Hepatocyte (in vitro differentiated cells): ENCODE measurements at places on chromosomes 2 and 18. TPM values are rescaled to one million over a fixed set of nuclear protein-coding genes. Genes with fewer than 3 reads are reported as not detected.

Gene RAB27B
- total RNA-seq = 11.9 and 13.1 TPM in 2 replicates

Gene EFHD1
- 3.0 and 4.2 TPM in 2 replicates for total RNA-seq

Gene SKOR2
- not detected in 2 replicates for total RNA-seq

Gene SULT1C4
- 14.0 and 17.8 TPM in 2 replicates for total RNA-seq

Gene CYRIA
- total RNA-seq = 1.5 and 1.8 TPM in 2 replicates

Gene GALNT14
- 1.4 and 2.2 TPM in 2 replicates for total RNA-seq

Gene PPIG
- total RNA-seq = 37.4 and 42.6 TPM in 2 replicates

Gene FAP
- 44.5 and 67.8 TPM in 2 replicates for total RNA-seq

Gene ALPP
- total RNA-seq = 6.5 and 8.7 TPM in 2 replicates

Gene CCDC74B
- 0.32 and 3.8 TPM in 2 replicates for total RNA-seq

Gene PER2
- total RNA-seq = 6.1 and 8.9 TPM in 2 replicates

Gene ZNF516
- 19.8 and 29.2 TPM in 2 replicates for total RNA-seq

Gene MDH1B
- 0.07 and 0.16 TPM in 2 replicates for total RNA-seq

Gene SRD5A2
- total RNA-seq = 0.40 and 0.52 TPM in 2 replicates

Gene SLC9A4
- 0.80 and 1.8 TPM in 2 replicates for total RNA-seq

Gene C1D
- total RNA-seq = 52.1 and 55.6 TPM in 2 replicates

Gene ESCO1
- total RNA-seq = 20.7 and 22.0 TPM in 2 replicates

Gene TGFBRAP1
- total RNA-seq = 17.7 and 18.3 TPM in 2 replicates

Gene ST6GAL2
- total RNA-seq = 5.9 and 14.4 TPM in 2 replicates

Gene SPEG
- 21.1 and 21.6 TPM in 2 replicates for total RNA-seq

Gene IGFBP5
- total RNA-seq = 190 and 232 TPM in 2 replicates

Gene SPP2
- 75.5 and 78.5 TPM in 2 replicates for total RNA-seq

Gene SCG2
- total RNA-seq = 14.0 and 14.2 TPM in 2 replicates

Gene LRPPRC
- 83.6 and 87.3 TPM in 2 replicates for total RNA-seq

Gene IHH
- total RNA-seq = 23.0 and 23.1 TPM in 2 replicates

Gene FAM168B
- total RNA-seq = 116 and 123 TPM in 2 replicates

Gene MBOAT2
- total RNA-seq = 14.1 and 35.2 TPM in 2 replicates

Gene GCG
- total RNA-seq = 19.8 and 21.1 TPM in 2 replicates

Gene CDH7
- 2.8 and 2.9 TPM in 2 replicates for total RNA-seq

Gene ACMSD
- total RNA-seq = 6.5 and 8.6 TPM in 2 replicates

Gene FAHD2A
- total RNA-seq = 29.1 and 30.1 TPM in 2 replicates

Gene PTPN4
- 15.5 and 26.4 TPM in 2 replicates for total RNA-seq
